ENCODE measurements at places on chromosomes 2 and 18. TPM values are rescaled to one million over a fixed set of nuclear protein-coding genes. Genes with fewer than 3 reads are reported as not detected.

The AFF3 gene
- total RNA-seq, result 2.6 TPM

The UPP2 gene
- total RNA-seq, result not detected

The PLEK gene
- 0.25 TPM for total RNA-seq

GRCh38 chr18:44896846-44897245, 216.2 kb downstream of the SETBP1 start:
- no peak for DNase-seq

- no peak for DNase-seq
Observed at GRCh38 chr2:32904074-32904473, 42.7 kb upstream of the LTBP1 start.

The DYNAP gene
- total RNA-seq, result not detected

DNA sequence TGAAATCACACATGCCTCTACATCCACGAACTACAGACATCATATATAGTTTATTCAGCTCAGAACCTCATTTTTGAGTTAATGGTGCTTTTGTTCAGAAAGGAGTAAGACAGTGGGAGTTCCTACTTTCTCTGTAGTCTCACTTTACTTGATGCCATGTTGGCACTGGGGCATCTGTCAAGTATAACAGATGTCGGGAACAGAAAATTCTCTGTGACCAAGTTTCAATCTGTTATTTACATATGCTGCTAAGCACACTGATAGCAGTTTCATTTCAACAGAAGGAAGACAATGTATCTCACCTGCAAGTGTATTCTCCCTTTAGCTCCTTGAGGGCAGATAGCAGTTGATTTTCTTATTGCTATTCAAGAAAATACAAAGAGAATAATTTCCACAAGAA, 774.1 kb downstream of the METTL4 start:
- no peak for DNase-seq

- peak; percentile 87 for DNase-seq
Observed at GRCh38 chr2:19540739-19541525, 182.5 kb upstream of the OSR1 start.

DNA sequence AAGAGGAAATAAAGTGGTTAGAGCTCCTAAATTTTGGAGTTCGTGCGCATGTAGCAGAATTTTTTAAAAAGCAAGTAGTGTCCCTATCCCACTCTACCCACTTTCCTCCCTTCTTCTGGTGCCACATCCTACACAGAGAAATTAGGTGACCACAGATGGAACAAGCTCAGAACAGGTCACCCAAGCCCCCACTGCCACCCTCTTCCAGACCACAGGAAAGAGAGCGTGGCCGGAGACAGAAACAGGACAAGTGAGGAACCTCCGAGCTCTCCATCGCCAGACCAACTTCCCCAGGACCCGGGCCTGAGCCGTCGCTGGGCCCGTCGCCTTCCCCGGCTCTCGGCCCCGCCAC, 433 bp downstream of the NPC1 start:
- DNase-seq, result no peak

The CYBRD1 gene
- total RNA-seq, result 43.7 TPM

GRCh38 chr2:85854166-85854509, 34.7 kb downstream of the ST3GAL5 start:
- DNase-seq, result no peak

- DNase-seq, result peak; percentile 36
Observed at GRCh38 chr18:36376361-36376760, 78.8 kb downstream of the FHOD3 start.

- DNase-seq, result no peak
Observed at GRCh38 chr2:204033611-204034495, 97.3 kb downstream of the ICOS start.

The PRSS56 gene
- total RNA-seq, result not detected

DNA sequence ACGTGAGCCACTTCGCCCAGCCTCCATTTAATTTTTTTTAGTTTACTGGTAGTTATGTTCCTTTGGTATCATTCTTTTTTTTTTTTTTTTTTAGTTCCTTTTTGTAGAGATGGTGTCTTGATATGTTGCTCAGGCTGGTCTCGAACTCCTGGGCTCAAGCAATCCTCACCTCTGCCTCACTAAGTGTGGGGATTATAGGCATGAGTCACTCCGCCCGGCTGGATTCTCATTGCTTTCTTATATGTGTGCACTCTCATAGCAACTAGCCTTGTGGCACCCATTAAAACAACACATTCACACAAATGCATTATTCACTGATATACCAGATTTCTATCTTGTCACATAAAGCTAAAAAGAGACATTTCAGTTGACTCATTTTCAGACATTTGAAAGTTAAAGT, 4.2 kb downstream of the TTC27 start:
- peak; percentile 77 for DNase-seq

DNA sequence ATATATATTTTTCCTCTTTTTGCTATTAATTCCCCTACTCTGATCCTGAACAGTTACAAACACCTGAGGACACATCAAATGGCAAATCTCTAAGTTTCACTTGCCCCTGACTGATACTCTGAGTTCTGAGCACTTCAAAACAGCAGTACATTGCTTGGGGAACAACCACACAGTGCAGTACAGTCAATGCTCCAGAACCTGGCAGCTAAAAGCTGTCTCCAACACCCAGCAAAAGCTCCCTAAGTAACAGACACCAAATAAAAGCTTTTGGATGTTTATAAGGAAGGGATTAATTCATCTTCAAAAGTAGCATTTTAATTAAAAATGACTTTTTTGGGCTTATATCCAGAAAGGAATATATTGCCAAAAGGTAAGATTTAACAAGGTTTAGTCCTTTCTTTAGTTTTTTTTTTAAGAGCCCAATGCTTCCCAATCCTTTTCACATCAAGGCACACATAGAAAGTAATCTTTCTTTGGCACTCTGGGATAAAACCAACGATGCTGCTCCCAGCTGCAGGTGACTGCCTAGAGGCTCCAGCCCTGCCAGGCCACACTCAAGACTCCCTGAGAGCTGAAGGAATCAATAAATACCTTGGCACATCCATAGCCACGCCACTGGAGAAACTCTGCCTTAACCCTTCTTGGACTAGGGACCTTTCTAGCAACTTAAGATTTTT, 164.9 kb upstream of the ZFP36L2 start:
- no peak for DNase-seq

DNA sequence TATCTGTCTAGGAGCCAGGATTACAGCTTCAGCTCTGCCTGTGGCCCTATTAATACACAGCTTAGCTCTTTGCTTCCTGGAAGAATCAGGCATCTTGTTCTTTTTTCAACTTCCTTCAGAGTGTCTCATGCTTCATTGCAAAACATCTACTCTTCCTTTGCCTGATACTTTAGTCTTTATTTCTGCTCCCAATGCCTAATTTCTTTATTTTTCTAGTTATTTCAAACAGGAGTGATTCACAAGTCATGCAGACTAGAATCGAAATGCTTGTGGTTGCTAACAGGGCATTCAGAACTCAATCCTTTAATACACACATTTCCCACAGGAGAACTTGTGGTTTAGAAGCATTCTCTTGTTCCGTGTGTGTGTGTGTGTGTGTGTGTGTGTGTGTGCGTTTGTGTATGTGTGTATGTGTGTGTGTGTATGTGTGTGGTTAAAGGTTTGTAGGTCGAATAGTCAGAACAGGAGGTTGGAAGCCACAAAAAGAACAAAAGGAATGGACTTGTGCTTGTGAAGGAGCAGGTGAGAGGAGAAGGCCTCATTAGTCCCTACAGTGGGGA, 28.3 kb upstream of the INSIG2 start:
- peak; percentile 88 for DNase-seq

The SCYGR4 gene
- total RNA-seq, result not detected

DNA sequence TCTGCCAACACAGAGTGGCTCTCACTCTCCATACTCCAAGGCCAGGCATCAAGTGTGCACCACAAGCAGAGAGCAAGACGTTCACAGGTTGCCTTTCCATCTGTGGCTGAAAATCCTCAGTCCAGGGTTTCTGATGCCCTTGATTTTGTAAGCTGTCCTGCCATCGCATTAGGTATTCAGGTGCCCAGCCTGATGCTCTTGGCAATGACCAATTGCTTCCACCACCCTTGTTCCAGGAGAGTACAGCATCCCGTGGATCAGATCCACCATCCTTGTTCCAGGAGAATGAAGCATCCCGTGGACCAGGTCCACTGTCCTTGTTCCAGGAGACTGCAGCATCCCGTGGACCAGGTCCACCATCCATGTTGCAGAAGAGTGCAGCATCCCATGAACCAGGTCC, 133.4 kb upstream of the GPC1 start:
- DNase-seq, result no peak

GRCh38 chr18:79519751-79520477, 124.2 kb downstream of the NFATC1 start:
- DNase-seq, result peak; percentile 17

GRCh38 chr2:228771774-228772173, 499.3 kb downstream of the PID1 start:
- no peak for DNase-seq

The TEKT4 gene
- not detected for total RNA-seq

DNA sequence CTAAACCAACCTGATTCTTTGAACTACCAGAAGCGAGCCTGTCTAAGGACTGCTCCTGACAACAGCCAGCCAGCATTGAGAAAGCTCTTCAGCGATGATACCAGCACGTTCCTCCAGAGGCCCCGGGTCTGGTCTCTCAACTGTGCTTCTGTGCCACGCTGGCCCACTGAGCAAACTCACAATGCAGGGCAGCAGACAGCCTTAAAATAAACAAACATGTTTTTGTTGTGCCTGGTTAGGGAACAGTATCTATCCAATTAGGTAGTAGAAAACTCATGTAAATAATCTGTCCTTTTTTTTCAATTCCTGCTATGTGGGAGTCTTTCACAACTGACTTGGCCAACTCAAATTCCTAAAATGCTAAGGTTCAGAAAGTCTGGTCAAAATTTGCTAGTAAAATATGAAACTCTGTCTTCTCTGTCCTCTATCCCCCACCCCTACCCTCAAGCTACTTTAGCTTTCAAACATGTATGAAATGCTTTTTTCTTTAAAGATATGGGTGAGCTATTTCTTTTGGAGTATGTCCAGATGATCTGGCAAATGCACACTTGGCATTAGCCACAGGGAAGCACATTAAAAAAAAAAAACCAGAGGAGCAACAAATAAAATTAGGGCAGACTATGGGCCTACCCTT, 21.4 kb upstream of the EML4 start:
- peak; percentile 46 for DNase-seq

The TRPM8 gene
- total RNA-seq, result 1.9 TPM

DNA sequence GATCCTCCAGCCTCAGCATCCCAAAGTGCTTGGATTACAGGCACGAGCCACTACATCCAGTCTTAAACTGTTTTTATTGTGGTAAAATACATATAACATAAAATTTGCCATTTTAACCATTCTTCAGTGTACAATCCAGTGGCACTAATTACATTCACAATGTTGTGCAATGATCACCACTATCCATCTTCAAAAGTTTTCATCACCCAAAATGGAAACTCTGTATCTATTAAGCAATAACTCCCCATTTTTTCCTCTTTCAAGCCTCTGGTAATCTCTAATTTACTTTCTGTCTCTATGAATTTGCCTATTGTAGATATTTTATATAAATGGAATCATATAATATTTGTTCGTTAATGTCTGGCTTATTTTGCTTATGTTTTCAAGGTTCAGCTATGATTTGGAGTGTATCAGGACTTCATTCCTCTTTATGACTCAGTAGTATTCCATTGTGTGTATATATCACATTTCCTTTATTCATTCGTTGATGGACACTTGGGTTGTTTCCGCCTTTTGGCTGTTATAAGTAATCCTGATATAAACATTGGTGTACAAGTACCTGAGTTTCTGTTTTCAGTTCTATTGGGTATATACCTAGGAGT, 71.8 kb downstream of the GFPT1 start:
- DNase-seq, result no peak

DNA sequence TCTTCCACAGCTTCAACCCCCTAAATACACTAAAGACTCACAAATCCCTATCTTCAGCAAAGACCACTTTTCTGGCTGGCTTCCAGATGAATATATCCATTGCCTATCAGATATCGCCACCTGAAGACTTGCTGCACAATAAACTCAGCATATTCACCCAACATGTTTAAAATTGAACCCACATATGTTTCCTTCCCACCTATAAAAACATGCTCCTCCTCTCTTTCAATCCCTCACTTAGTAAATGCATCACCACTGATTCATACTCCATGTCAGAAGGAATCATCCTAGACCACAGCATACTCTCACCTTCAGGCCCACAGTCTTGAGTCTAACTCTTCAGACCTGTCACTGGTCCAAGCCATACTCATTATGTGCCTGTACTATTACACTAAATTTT, 5.3 kb downstream of the SPC25 start:
- DNase-seq, result peak; percentile 68

The TUBA4B gene
- not detected for total RNA-seq

- peak; percentile 32 for DNase-seq
Observed at GRCh38 chr2:12227941-12228608, 481.6 kb downstream of the LPIN1 start.

- no peak for DNase-seq
Observed at GRCh38 chr2:42072349-42073118, 24.7 kb downstream of the PKDCC start.

GRCh38 chr2:240252872-240253511, 112.5 kb upstream of the OTOS start:
- DNase-seq, result no peak

Measured in M059J (cell line).